Glomerular endothelial cell (primary cell): ENCODE measurements at places on chromosomes 3 and 15. TPM values are rescaled to one million over a fixed set of nuclear protein-coding genes. Genes with fewer than 3 reads are reported as not detected.

DNA sequence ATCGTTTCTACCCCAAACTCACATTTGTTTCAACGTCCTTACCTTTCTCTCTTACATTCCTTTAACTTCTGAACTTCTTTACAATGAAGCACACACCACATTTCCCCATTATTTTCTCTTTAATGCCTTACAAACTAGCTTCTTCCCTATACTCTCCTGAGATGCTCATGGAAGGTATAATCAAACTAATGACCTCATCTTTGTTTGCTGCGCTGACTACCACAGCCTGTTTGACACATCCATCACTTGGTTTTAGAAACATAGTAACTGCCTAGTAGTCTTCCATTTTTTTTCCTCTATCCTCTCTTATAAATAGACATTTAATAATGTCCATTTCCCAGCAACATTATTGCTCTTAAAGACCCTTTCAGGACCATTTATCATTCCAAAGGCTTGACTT is 230.5 kb upstream of the LRTM1 start:
- no peak for DNase-seq

GRCh38 chr3:178584722-178585380 is 48.6 kb downstream of the KCNMB2 start:
- DNase-seq = no peak

- no peak for DNase-seq
Observed at GRCh38 chr3:83096-83495, 113.5 kb upstream of the CHL1 start.

DNA sequence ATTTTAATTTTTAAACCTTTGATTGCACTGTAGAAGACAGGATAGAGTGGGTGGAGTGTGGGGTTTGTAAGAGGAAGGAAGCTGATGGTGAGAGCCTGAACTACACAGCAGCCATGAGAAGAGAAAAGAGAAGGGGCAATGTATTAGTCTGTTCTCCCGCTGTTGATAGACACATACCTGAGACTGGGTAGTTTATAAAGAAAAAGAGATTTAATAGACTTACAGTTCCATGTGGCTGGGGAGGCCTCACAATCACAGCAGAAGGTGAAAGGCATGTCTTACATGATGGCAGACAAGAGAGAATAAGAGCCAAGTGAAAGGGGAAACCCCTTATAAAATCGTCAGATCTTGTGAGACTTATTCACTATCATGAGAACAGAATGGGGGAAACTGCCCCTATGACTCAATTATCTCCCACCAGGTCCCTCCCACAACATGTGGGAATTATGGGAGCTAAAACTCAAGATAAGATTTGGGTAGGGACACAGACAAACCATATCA is 37.3 kb downstream of the STARD5 start:
- no peak for DNase-seq

NMNAT3 gene
- total RNA-seq = 0.68 and 1.5 TPM in 2 replicates

DNA sequence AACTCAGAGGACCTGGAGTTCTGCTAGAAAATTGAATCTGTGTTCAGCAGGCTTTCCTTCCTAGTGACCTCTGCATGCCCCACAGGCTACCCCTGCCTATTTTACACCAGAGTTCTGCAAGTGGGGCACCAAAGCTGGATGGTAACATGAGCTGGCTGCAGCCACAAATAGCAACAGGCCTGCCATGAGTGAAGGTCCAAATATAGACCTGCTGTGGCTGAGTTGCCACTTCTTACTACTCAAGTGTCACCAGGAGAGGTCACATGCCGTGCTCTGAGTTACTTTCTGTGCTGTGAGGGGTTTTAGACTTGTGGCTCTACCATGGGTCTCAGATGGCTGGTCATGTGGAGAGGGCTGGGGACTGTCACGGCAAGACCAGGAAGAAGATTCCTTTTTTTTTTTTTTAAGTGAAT is at the start of gene FSD2:
TSS of gene FSD2 (minus strand) at position 76 of the 413 bp plus-strand sequence. CDS start 18,679 bp downstream, outside the sequence.
- no peak for DNase-seq

TLR9 gene
- not detected in 2 replicates for total RNA-seq

XYLB gene
- 3.1 and 7.8 TPM in 2 replicates for total RNA-seq
